Epithelial cell of proximal tubule (primary cell): ENCODE measurements at places on chromosomes 3 and 15.

GRCh38 chr3:20798666-20799065, 612.7 kb upstream of the SGO1 start:
- DNase-seq, result no peak

GRCh38 chr3:46838301-46838700, 24.9 kb downstream of the MYL3 start:
- no peak for DNase-seq

DNA sequence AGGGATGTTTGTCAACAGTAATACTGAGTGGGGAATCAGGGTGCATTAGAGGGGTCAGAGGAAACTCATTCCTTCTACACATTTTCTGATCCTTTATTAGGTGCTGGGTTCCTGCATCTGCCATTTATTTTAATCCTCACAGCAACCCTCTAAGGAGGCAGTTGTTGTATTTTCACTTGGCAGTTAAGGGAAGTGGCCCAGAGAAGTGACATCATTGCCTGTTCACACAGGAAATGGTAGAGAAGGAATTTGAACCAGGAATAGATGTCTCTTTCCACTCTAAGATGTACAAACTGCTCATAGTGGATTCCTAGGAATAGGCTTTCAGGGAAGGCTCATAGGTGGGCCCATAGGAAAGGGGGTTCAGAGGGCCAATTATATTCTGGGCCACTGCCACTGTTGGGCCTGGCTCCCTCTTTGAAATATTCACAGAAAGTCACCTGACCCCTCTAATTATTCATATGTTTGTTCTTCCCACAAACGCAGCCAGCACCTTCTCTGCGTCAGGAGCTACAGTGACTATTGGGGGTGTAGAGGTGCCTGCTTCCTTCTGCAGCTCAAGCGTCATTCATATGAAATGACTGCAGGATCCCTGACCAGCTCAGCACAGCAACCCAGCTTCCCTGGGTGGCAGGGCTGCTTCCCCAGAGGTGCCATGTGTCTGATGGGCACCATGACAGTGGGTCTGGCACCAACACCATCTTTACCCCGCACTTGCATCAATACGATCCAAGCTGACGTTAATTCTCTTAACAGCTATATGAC, 163.9 kb upstream of the SMAD3 start:
- DNase-seq, result no peak

- no peak for DNase-seq
These were observed 113.2 kb downstream of the EEFSEC start for GRCh38 chr3:128266453-128266852.

DNA sequence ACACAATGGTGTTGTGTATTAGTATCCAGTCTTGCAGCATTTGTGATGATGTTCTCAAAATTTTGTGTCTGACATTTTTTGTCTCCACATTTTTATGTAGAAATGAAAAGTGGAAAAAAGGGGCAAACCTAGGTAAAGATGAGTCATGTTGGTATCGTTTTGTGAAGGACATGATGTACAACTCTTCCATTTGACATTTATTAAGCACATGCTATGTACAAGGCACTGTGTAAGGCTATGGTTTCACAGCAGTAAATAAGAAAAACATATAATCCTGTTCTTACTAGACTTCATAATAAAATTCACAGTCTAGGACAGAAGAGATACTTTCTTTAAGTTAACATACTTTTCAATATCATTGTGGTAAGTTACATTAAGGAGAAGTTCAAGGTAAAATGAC, 143.5 kb upstream of the CNTN4 start:
- DNase-seq, result no peak

DNA sequence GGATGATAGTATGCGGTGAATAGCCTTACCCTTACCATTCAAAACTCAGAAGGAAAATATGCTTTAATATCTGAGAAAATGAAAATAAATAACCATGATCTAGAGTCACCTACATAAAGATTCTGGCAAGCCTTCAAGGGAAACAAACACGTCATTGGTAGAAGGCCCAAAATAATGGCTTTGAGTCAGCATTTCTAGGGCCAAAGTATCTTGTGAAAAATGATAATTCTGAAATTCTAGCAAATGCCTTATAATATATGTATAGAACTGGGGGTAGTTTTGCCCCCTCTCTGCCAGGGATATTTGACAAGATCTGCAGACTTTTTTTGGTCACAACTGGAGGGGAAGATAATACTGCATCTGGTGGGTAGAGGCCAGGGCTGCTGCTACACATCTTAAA, 15.4 kb downstream of the PLSCR1 start:
- no peak for DNase-seq

- DNase-seq, result peak; percentile 91
These were observed 79.6 kb upstream of the SPATA12 start for GRCh38 chr3:56980798-56981390.

- DNase-seq, result no peak
These were observed 92.0 kb upstream of the TSEN2 start for GRCh38 chr3:12392101-12392878.

GRCh38 chr3:28069438-28069837, 172.0 kb upstream of the CMC1 start:
- no peak for DNase-seq

GRCh38 chr15:32692286-32692685, 25.5 kb upstream of the GREM1 start:
- DNase-seq, result no peak

DNA sequence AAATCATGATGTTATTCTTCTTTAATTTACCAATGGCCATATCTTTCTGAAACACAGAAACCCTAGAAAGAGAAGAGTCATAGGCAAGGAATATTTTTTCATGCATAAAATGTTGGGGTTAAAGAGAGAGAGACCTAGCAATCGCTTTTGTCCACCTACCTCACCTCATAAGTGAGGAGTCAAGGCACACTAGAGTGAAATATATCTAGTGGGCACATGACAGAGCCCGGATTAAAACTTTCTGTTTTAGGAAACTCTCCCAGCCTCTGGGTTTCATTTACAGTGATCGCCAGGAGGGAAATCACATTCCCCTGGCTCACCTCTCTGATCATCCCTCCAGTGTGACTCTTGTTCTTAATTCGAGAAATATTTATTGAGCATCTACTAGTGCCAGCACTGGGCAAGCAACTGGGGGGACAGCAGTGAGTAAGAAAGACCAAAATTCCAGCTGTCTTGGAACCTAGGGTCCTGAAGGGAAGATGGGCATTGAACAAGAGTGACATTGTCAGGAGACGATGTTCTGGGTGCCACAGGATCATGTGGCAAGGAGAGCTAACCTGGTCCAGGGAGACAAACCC, 1.3 kb downstream of the CAPN3 start:
- no peak for DNase-seq

DNA sequence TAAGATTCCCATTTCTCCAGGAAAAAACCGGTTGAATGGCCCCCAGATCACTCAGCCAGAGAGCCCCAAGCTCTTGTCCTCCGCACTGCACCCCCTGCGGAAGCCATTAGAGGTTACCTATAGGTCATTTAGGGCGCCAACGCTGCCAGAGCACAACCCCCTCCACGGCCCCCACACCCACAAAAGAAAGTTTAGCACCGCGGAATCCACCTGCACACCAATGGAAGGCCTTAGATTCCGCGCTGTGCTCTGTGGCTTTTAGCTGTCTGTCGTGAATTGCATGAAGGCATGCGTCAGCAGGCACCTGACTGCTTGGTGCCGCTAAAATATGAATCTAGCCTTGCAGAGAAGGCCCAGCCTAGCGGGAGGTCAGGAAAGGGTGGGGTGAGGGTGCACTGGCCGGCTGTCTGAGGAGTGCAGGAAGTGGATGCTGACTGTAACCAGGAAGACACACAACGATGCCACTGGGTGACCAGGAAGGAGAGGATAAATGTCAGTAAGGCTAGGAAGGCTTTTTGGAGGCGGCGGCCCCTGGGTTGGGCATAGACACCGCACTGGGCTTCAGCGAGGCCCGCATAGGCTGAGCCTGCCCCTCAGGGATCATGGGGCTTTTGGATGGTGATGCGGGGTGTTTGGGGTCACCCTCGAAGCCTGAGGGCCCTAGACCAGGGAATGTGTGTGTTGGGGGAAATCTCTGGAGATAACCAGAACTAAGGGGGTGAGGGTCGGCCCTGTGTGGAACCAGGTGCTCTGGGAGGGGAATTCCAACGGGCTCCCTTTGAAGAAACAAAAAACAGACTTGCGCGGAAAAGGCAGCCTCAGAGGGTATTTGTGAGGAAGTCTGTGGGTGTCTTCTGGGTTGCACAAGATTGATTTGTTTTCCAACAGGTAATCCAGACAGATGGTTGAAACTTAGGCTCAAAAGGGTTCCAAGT, 976 bp upstream of the NUP210 start:
- DNase-seq, result no peak

DNA sequence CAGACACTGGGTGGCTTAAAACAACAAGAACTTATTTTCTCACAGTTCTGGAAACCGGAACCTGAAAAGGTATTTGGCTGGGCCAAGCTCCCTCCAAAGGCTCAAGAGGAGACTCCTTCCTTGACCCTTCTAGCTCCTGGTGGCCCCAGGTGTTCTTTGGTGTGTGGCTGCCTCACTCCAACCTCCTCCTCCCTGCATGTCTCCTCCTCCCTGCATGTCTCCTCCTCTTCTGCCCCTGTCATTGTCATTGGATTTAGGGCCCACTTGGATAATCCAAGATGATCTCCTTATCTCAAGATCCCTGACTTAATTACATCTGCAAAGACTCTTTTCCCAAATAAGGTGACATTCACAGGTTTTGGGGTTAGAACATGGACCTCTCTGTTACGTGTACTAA, 69.8 kb upstream of the MFGE8 start:
- no peak for DNase-seq

- no peak for DNase-seq
These were observed 81.1 kb downstream of the RAD18 start for GRCh38 chr3:8882171-8882593.

- no peak for DNase-seq
These were observed 108.0 kb downstream of the IL1RAP start for GRCh38 chr3:190621927-190622326.

- no peak for DNase-seq
These were observed 61.7 kb upstream of the TP63 start for GRCh38 chr3:189569473-189569872.

GRCh38 chr3:69166446-69166845, 44.1 kb upstream of the LMOD3 start:
- DNase-seq, result no peak

DNA sequence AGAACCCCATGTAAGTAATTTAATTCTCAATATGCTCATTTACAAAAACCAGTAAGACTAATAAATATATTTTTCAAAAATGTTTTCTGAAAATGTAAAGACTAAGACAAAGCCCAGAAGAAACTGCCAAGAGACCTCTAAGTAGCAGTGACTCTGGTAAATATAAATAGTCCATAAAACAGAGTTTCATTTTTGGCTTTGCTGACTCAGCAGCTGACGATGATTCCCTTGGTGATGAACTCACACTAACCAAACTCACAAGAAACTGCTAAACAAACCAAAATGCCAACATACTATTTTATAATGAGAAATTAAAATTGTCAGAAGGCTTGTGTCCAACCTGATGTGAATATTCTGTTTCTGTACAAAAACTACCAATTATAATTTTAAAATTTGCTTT, 31.5 kb upstream of the IMPG2 start:
- no peak for DNase-seq

- peak; percentile 91 for DNase-seq
These were observed 239.4 kb upstream of the ZPLD1 start for GRCh38 chr3:102195198-102195948.

GRCh38 chr3:71064956-71065763, 518.4 kb downstream of the FOXP1 start:
- DNase-seq, result no peak
